ENCODE measurements at places on chromosomes 4 and X.

- no peak for DNase-seq
Observed at GRCh38 chrX:73337366-73337765, 109.5 kb upstream of the CDX4 start.

DNA sequence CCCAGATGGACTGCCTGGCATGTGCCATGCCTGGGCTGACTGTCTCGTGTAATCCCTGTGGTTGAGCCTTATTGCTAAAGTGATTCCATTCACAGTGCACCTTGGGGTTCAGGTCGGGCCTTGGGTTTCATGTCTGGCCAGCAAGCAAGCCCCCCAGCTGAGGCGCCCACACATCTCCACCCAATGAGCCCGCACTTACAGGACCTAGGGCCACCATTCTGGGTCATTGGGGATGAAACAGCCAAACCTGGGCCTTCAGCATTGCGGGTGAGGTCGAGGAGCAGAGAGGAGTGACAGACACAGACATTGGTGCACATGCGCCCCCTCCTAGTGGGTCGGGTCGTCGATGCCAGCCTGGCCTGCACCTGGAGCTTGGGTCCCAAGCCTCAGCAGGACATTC lies 21.3 kb upstream of the WFS1 start:
- no peak for DNase-seq

- peak; percentile 25 for DNase-seq
Observed at GRCh38 chrX:109352066-109352588, 129.8 kb downstream of the GUCY2F start.

GRCh38 chrX:5857232-5857631 lies 371.4 kb downstream of the NLGN4X start:
- no peak for DNase-seq

DNA sequence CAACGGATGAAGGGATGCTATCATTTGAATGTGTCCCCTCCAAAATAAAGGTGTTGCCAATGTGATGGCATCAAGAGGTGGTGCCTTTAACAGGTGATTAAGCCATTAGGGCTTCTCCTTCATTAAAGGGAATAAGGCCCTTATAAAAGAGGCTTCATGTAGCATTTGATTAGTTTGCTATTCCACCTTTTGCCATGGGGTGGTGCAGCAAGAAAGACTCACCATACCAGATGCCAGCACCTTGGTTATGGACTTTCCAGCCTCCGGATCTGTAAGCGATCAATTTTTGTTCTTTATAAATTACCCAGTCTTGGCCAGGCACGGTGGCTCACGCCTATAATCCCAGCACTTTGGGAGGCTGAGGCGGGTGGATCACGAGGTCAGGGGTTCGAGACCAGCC lies 7.9 kb upstream of the SLC25A43 start:
- DNase-seq: no peak

DNA sequence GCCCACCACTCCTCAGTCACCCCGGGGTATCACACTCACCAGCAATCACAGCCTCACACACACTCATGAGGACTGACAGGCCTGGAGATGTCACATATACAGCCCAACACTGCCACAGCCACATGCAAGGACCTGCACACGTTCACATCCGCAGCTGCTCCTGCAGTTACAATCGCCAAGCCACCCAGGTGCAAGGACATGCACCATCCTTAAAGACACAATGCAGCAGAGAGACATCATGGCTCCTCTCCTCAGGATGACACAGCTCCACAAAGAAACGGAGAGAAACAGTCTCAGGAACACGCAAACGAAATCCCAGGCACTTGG lies 1.1 kb downstream of the PCSK1N start:
- DNase-seq: no peak

GRCh38 chr4:163048447-163048846 lies 118.2 kb downstream of the NAF1 start:
- no peak for DNase-seq

GRCh38 chr4:88991746-88992145 lies 65.2 kb downstream of the FAM13A start:
- no peak for DNase-seq

- no peak for DNase-seq
Observed at GRCh38 chrX:154828016-154828408, 6.5 kb downstream of the SMIM9 start.

- DNase-seq: no peak
Observed at GRCh38 chr4:48851651-48852050, 20.8 kb downstream of the OCIAD1 start.

DNA sequence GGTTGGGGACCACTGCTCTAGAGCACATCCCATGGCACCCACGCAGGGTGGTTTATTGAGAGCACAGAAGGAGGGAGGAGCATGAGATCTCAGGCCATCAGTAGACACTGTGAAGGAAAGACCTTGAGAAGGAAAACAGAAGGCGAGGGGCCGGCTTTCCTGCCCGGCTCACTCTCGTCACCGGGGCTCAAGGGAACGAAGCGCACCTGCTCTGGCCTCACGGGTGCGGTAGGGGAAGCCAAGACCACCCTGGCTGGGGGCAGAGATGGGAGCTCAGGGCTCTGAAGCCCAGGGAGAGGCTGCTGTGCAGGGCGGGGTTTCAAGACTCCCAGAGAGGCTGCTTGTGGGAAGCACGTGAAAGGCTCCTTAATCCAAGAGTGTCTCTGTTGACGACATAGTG lies 105.9 kb downstream of the TNIP2 start:
- no peak for DNase-seq

DNA sequence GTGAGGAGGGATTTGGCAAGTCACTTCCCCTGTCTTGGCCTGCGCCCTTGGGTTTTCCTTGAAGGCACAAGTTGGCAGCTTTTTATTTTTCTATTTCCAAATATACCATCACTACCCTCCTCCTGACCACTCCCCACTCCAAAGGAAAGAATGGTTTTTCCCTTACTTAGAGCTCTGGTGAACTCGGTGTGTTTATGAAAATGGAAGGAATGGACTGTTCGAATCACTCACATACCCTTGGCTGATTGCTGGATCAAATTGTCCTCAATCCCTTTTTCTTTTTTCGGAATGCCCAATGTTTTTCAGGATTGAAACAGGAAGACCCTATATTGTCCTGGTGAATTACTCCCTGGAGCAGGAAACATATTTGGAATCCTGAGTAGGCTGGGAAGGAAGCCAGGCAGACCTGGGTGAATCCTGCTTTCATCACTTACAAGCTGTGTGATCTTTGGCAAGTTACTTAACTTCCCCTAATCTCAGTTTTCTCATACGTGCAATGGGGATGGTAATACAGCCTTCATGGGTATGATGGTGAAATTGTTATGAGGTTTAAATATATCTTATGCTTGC lies 70.7 kb downstream of the RTL5 start:
- no peak for DNase-seq

GRCh38 chr4:1279253-1279652 lies 10.4 kb upstream of the MAEA start:
- DNase-seq: no peak

DNA sequence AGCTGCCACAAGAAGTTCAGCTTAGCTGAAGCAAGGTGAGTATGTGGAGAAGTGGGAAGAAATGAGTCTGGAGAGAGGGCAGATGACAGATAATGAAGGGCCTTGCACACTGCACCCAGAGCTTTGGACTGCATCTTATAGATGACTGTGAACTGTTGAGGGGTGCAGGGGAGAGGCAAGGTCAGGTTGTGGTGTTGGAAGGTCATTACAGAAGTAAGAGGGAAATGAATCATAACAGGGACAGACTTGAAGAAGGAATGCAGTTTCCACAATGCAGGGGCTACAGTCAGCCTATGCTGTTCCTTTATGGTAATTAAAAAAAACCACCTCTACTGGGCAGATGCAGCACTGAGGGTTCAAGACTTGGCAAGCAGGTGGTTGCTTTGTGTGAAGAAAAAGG lies 4.8 kb upstream of the IGFBP7 start:
- DNase-seq: no peak

GRCh38 chrX:124931958-124932357 lies 387.7 kb upstream of the TEX13C start:
- no peak for DNase-seq

DNA sequence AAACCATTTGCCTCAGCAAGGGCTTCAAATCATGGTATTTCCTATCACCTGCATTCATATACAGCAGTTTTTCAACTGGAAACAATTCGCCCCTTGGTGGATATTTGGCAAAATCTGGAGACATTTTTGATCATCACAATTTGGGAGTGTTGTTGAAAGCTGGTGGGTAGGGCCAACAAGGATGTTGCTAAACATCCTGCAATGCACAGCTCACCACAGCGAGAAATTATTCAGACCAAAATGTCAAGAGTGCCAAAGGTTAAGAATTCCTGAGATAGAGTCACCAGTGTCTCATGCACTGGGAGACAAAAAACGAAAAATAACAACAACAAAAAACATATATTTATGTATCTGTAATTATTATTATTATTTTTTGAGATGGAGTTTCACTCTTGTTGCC lies 435.2 kb upstream of the CTSO start:
- DNase-seq: no peak

- no peak for DNase-seq
Observed at GRCh38 chrX:85765651-85766050, 281.7 kb downstream of the CHM start.

- no peak for DNase-seq
Observed at GRCh38 chr4:150546286-150546685, 35.7 kb upstream of the MAB21L2 start.

DNA sequence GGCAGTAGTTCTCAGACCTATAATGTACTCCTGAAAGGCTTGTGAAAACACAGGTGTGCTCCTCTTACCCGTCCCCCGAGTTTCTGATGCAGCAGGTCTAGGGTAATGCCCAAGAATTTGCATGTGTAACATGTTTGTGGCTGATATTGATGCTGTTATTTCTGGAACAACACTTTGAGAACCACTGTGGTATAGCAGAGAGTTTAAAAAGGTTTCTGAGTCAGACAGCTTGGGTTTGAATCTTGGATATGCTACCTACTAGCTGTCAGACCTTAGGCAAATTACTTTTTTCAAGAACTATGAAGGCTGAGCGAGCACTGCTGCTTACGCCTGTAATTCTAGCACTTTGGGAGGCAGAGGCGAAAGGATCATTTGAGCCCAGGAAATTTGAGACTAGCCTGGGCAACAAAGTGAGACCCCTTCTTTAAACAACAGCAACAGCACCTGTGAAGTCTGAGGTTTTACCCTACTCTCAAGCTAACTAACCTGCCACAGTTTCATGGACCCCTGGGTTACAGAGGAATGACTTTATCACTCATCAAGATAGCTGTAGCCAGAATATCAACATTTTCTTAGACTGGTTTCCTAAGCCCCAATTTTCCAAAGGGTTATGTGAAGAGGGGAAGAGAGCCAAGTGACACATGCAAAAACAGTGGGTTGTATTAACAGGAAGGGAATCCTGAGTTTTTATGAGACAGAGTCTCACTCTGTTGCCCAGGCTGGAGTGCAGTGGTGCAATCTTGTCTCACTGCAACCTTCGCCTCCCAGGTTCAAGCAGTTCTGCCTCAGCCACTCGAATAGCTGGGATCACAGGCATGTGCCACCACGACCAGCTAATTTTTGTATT lies 5.1 kb downstream of the AFF1 start:
- DNase-seq: no peak

GRCh38 chr4:16225167-16225862 lies 956 bp downstream of the TAPT1 start:
- DNase-seq: no peak

GRCh38 chr4:11355226-11355625 lies 73.5 kb downstream of the HS3ST1 start:
- DNase-seq: no peak
